ENCODE measurements at places on chromosomes 3 and 15.

DNA sequence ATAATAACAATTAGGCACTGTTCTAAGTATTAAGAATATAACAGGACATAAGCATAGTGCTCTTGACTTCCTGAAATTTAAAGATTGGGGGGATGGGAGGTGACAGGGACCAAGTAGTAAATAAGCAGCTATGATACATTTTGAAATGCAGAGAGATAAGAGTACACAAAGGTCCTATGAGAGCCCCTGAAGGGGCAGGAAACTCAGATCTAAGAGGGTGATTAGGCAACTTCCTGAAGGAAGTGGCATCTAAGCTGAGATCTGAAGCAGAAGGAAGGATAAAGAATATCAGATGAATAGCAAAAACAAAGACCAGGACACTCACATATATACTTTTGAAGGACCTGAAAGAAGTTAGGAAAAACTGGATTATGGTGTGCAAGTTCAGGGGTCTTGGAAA is 415.2 kb upstream of the FRG2C start:
- DNase-seq = no peak

GRCh38 chr3:20808864-20809263 is 622.9 kb upstream of the SGO1 start:
- DNase-seq = no peak

GRCh38 chr3:125072749-125073389 is 17.1 kb upstream of the HEG1 start:
- no peak for DNase-seq

GRCh38 chr15:101406526-101407195 is 82.8 kb downstream of the PCSK6 start:
- no peak for DNase-seq

DNA sequence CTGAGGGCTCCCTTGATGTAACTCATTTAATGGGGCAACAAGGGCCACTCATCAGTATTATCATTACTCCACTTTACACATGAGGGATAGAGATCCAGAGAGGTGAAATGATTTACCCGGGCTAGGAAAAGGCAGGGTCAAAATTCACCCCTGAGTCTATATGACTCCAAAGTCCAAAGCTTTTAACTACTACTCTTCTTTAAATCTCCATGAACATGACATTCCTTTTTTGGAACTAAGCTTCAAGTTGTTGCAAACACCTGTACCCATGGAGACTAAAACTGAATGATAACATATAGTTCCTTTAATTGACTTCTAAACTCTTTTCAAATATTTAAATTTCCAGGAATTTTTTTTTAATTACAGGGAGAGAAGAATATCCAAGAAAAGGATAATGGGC is 292.9 kb upstream of the GADL1 start:
- DNase-seq = no peak

DNA sequence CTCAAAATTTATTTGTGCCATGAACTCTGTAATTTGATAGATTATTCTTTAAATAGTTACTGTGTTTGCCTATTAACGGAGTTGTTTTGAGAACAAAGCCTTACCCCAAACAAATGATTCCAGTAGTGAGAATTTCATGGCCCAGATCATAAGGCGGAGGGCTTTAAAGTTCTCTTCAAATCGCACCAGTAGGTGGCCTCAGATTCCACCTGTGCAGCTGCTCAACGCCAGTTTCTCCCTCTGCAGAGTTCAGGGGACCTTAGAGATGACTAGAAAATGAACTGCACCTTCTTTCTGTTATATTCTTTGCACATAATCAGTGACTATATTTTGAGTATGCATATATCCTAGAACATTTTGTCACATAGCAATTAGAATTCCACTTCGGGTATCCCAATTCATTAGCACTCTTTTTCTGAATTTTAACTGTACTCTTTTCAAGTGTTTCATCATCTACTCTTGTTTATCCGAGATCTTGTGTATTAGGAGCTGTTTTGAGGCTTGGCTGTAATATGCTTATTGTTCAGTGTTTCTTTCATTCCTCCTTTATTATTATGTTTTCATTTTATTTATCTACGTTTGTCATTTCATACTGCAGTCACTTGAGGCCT is 232.6 kb upstream of the CHRM5 start:
- no peak for DNase-seq

GRCh38 chr3:16365491-16366128 is 100.6 kb downstream of the OXNAD1 start:
- no peak for DNase-seq
